NB4 (cell line): ENCODE measurements at places on chromosomes 12 and 14.
A peak's percentile ranks its signal among the peaks of the same experiment; 100 is the strongest.

- no peak for DNase-seq
Measured at GRCh38 chr12:70928071-70928470, 7.5 kb upstream of the PTPRR start.

DNA sequence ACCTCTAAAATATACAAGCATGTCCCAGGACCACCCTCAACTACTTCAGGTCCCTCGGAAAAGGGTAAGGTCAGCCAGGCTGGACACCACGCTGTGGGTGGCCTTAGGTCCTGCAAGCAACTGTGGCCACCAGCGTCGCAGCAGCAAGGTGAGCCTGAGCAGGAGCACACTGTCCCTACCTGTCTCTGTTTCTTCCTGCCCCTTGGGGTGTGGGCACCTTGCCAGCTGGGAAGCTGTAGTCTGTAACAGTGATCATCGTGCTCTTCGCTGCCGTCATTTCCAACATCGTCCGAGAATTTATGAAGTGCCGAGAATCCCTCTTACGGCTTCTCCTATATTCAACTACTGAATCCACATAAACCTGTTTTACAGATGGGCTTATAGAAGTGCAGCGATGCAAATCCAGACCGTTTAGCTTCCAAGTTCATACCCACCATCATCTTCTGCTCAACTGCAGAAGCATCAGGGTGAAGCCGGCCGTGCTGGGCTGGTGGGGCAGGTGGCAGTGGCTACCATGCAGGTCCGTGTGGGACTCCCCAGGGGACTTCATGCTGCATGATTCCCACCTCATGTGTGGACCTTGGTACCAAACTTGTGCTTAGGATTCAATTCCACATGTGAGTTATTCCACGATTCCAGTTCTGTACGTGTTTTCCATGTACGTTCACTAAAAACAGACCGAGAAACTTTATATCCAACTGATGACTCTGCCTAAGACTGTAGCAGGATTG lies 361.3 kb upstream of the SFSWAP start:
- DNase-seq, result no peak

GRCh38 chr14:92340071-92340470 lies 17.1 kb downstream of the SLC24A4 start:
- DNase-seq, result no peak

- no peak for DNase-seq
Measured at GRCh38 chr12:130459916-130460315, 122.2 kb downstream of the PIWIL1 start.

DNA sequence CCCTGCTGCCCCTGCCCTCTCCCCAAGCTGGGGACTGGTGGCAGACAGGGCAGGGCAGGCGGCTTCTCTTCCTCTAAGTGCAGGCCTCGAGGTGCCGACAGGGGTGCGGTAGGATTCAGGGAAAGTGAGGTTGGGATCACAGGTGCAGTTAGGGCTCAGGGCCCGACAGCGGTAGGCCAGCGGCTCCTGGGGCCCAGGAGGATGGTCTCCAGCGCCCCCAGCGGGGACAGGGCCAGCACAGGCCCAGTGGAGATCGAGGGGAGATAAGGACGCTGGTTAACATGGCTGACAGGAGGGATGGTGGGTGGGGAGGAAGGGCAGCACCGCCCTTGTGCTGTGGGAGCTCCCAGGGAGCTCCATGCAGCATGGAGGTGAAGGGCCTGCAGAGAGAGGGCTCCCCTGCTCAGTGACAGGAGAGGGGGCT lies 935 bp upstream of the CRIP1 start:
- DNase-seq, result peak; percentile 75

- DNase-seq, result no peak
Measured at GRCh38 chr14:72617391-72618031, 276.4 kb downstream of the DPF3 start.

GRCh38 chr12:50222275-50222783 lies 55.2 kb upstream of the CERS5 start:
- DNase-seq, result peak; percentile 68

DNA sequence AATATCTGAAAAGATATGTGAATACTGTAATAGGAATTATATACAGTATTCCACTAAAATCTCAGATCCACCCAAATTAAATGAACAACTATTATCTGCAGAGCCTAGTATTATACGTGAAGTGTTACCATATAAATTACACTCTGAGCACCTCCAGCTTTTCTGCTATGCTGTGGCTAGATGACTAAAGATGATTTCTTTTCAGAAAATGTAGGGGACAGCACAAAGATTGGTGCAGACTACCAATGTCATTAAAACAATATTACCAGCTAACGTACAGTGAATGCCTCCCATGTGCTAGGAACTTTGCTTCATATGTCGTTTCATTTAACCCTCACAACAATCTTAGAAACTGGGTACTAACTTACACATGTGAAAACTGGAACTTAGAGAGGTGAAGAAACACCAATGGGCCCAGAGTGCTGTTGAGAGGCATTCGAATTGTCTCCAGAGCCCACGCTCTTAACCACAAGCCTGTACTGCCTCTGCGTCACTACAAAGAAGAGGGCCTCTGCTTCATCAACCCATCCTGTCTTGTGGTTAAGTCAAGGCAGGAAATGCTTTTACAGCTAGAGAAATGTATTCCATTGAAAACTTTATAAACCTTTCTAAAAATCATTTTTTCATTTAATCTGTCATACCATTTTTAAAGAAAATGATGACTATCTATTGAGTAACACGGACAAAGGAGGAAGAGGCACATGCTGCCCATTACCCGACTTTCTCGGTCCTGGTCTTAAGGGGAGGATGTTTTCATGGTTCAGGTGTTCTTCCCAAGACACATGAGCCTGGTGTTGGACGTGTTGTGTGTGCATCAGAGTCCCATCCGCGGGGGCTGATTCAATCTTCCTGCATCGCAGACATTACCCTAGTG lies 1.3 kb downstream of the GPR65 start:
- DNase-seq, result peak; percentile 76

- no peak for DNase-seq
Measured at GRCh38 chr12:67182551-67182950, 86.6 kb upstream of the CAND1 start.

- peak; percentile 17 for DNase-seq
Measured at GRCh38 chr14:70663707-70664179, 22.0 kb downstream of the TTC9 start.

GRCh38 chr14:91274796-91275195 lies 30.3 kb upstream of the GPR68 start:
- DNase-seq, result no peak

DNA sequence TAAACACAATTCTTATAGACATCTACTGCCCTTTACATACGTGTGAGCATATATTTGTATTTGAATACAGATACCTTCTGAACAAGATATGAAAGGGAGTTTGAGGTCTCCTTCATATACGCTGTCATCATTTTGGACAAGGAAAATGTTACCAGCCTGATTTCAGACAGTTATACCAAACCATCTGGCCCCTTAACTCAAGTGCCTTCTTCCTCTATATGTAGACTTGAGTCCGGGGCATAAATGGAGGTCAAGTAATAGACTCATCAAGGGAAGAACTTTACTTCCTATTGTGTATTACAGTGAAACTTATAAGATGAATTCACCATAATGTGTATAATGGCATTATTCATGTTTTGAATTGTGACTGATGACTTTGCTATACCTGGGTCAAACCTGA lies 52.2 kb downstream of the FAR2 start:
- DNase-seq, result no peak

DNA sequence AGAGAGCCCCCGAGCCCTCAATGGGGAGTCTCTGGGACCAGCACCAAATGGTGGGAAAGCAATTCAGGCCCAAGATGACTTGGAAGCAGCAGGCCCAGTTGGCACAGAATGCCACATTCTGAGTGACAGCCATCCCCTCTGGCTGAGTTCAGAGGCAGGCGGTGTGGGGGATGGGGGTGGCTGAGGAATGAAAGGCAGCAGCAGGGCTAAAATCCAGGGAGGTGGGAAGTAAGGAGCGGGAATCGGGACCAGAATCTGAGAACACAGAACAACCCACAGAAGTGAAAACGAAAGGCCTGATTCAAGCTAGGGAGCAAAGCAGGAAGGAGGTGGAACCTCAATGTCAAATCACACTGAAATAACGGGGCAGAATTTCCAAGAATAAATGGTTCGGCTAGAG lies 171.2 kb downstream of the CALM1 start:
- no peak for DNase-seq

GRCh38 chr12:62760779-62761178 lies 174.2 kb downstream of the PPM1H start:
- DNase-seq, result no peak

- DNase-seq, result no peak
Measured at GRCh38 chr14:106850913-106851825, 1324.8 kb downstream of the TMEM121 start.

- peak; percentile 81 for DNase-seq
Measured at GRCh38 chr12:131783915-131784541, 44.2 kb upstream of the MMP17 start.

- no peak for DNase-seq
Measured at GRCh38 chr14:69424149-69424923, 25.8 kb downstream of the SLC39A9 start.

DNA sequence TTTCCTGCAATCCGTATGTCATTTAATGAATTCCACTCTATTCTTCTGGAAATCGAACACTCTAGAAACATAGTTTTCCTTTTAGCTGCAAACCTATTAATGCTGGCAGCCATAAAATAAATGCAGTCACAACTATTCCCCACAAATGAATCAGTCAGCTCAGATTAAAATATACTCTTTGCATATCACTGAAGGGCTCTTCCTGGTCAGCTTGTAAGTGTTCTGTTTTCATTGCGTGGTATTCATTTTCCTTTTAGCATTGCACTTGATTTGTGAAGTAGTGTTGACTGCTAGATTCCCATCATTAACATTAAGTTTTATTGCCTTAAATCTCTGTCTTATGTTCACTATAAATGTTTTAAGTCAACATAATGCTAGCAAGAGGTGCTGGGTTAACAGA lies 685.9 kb downstream of the DIO2 start:
- no peak for DNase-seq

DNA sequence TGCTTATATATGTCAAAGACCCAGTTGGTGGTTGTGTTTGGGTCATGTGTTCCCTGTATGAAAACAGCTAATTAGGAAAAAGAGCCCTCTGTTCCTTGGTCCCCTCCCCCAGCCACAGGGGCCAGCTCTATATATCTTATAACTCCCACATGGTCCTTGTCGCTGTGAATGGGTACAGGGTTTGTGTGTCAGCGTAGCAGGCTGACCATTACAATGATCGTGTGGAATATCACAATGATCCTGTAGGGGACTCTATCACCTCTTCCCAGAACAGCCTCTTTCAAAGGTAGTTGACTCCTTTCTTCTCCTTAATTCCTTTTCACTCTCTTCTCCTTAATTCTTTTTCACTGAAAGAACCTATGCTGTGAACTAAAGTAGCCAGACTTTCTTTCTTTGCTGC lies 51.6 kb upstream of the RIC8B start:
- DNase-seq, result no peak

- peak; percentile 73 for DNase-seq
Measured at GRCh38 chr12:75526655-75527511, 15.5 kb upstream of the KRR1 start.

DNA sequence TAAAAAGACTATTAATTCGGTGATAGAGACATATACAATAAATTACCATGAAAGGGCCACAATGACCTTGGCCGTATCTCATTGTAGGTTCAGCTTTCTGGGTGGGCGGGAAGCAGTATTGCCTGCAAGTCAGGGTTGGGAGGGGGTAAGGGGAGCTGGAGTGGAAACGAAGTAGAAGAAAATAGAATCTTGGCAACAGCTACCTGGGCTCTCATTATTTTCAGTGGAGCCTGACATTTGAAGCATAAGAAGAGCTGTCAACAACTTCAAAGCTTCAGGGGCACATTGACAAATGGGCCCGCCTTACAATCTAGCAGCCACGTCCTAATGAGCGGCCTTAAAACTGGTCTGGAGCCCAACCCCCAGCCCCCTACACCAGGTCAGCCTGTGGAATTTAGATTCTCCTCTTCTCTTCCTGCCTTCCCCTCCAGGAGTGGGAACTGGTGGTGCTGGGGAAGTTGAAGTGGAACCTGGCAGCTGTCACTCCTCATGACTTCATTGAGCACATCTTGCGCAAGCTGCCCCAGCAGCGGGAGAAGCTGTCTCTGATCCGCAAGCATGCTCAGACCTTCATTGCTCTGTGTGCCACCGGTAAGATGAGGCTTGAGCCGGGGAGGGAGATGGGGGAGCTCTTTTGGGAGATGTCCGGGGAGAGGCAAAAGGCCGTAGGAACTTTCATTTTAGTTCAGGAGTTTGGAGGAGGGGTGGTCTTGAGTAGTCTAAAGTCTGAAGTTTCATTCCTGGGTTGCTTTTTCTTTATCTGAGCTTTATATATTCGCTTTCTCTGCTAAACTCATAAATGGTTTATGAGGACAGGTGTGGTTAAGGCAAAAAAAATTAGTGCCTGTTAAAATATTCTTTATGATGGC lies 5.0 kb downstream of the CCND2 start:
- DNase-seq, result peak; percentile 70

DNA sequence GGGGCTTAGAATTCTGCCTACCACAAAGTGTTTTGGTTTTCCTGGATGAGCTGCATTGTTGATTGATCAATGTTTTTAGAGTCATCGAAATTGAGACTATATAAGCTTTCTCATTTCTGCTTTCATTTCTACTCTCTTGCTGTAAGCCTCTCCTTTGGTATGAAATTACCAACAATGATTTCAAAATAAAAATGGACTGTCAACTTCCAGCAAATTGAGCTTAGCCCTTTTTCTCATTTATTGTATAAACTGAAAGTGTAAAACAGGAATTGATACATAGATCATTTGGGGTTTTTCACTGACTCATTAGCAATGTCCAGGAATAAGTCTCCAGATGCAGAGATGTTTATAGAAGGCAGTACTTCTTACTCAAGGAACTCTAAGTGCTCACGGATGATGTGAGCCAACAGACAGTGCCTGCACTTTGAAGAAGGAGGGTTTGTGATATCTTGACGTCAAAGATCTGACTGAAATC lies 20.0 kb upstream of the PCNX1 start:
- DNase-seq, result peak; percentile 63

GRCh38 chr14:102437997-102438915 lies 71.3 kb downstream of the ANKRD9 start:
- peak; percentile 81 for DNase-seq

- DNase-seq, result no peak
Measured at GRCh38 chr12:66329941-66330340, 27.6 kb downstream of the HELB start.

- no peak for DNase-seq
Measured at GRCh38 chr14:42014301-42014700, 407.6 kb downstream of the LRFN5 start.

DNA sequence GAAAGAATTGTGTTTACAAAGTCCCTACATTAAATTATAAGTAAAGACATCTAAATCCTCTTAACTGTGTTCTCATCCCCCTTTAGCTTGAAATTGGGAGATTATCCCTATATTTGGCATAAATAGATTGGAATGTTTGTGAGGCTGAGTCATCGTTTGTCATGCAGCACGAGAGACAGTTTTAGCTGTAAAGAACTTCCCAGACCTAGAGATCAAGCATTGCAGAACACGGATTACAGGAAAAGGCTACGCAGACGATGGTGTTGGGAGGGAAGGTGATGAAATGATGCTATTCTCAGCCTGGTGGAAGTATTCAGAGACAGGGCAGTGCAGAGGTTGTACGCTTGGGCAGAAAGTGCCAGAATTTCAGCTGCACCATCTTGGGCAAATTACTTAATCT lies 93.8 kb downstream of the PTPRB start:
- DNase-seq, result no peak
